Hematopoietic multipotent progenitor cell treated with erythropoietin and hydrocortisone succinate and interleukin-3 and kit ligand, for 8 days (in vitro differentiated cells): ENCODE measurements at places on chromosomes 13 and 19.

DNA sequence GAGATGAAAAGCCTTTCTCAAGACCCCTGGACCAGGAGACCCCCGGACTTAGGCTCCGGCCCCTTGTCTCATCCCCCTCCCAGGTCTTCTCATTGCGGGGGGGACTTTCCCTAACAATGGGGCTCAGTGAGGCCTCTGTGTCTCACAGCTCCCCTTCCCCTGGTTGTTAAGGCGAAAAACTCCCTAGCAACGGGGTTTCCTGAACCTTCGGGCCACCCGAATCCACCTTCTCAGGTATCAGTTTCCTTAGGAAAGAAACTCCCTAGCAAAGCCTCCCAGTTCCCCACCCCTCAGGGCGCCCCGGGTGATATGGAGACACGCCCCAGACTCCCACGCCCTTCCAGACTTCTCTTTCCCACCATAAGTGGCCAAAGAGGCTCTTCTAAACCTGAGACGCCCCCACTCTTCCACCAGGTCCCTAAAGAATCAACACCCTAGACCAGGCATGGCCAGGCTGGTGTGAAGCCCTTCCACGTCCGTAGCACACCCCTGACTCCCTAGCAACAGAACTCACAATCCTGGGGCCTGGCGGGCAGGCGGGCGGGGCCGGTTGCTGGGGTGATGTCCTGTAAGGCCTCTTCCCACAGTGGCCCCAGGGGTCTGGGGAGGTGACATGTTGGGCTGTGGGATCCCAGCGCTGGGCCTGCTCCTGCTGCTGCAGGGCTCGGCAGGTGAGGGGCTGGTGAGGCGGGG lies at the start of gene TMEM190:
Gene TMEM190, plus strand, starts transcription at position 586 of the 693 bp plus-strand sequence. Its CDS starts 28 bp downstream, at position 614.
- DNase-seq = no peak

DNA sequence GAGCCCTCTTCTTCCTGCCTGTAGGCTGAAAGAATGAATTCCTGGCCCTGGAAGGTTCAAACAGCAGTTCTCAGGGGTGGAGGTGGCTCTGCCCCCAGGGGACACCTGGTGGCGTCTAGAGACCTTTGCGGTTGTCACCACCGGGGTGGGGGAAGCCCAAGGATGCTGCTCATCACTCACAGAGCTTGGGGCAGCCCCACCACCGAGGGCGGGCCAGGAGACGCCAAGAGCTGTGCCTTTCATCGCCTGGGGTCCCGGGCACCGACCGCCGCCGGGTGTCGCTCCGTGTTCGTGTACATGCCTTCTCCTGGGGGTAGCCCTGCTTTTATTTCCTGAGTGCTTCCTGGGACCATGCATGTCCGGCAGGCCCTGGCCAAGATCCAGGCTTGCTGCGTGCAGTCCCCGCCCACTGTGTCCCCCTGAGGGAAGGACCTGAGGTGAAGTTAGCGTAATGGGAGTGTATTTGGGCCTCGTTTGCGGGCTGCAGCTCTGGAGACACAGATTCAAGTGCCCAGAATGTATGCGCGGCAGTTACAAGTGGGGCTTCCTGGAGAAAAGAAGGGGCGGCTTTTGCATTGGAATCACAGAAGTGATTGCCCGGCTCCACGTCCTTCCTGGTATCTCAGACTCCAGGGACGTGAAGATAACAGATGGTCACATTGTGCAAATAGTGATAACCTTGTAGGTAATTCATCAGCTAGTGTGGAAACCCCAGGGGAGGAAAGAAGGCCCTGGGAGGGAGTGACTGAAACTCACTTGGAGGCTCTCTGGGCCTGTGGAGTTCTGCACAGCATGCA lies 7.8 kb downstream of the DOT1L start:
- peak; percentile 81 for DNase-seq

GRCh38 chr19:16330806-16331690 lies 6.4 kb downstream of the KLF2 start:
- no peak for DNase-seq

DNA sequence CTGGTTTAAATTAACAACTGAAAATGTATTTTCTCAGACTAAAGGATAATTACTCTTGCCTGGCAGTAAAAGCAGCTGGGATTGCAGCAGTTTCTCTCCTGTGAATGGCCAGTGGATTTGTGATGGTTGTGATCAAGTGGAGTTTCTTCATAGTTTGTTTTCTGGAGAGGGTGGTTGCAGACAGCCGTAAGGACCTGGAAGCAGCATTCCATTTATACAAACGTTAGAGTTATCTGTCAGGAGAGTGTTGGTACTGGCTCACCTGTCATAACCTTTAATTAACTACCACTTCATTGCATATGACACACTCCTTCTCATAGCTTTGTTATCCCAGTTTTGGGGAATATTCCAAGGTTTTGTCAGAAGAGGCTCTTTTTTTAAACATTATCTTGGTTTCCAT lies 258.4 kb upstream of the SLC10A2 start:
- no peak for DNase-seq

GRCh38 chr13:53638040-53638439 lies 609.4 kb downstream of the OLFM4 start:
- no peak for DNase-seq

- no peak for DNase-seq
These were observed 53.0 kb downstream of the EDNRB start for GRCh38 chr13:77865622-77866021.

- no peak for DNase-seq
These were observed 134.4 kb downstream of the DLEU7 start for GRCh38 chr13:50709058-50709457.

DNA sequence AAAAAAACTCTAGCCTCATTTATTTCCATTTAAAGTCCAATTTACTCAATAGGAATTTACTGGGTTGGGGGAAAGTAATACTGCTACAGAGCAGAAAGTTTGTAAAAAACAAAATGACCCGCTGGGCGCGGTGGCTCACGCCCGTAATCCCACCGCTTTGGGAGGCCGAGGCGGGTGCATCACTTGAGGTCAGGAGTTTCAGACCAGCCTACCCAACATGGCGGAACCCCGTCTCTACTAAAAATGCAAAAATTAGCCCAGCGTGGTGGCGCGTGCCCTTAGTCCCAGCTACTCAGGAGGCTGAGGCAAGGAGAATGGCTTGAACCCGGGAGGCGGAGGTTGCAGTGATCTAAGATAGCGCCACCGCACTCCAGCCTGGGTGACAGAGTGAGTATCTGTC lies 745.6 kb downstream of the SLITRK1 start:
- DNase-seq = no peak

GRCh38 chr19:30842926-30843325 lies 470.7 kb downstream of the ZNF536 start:
- no peak for DNase-seq

- no peak for DNase-seq
These were observed 2.5 kb downstream of the IGFL1 start for GRCh38 chr19:46232029-46232428.

DNA sequence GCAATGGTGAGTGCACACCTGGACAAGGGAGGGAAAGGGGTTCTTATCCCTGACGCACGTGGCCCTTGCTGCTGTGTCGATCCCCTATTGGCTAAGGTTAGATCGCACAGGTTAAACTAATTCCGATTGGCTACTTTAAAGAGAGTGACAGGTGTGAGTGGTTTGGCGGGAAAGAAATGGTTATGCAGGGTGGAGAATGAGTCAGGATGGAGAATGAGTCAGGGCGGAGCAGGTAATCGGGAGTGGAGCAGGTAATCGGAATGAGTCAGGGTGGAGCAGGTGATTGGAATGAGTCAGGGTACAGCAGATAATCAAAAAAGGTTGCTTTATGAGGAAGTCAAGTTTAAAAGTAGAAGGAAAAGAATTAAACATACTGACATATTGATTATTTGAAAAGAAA lies 24.4 kb upstream of the SIAH3 start:
- DNase-seq = no peak

GRCh38 chr13:50149214-50149613 lies 134.0 kb downstream of the KCNRG start:
- DNase-seq = no peak

- no peak for DNase-seq
These were observed 986.5 kb downstream of the PCDH17 start for GRCh38 chr13:58617880-58618665.

- peak; percentile 14 for DNase-seq
These were observed at the start of gene KLK7 for GRCh38 chr19:50983625-50984292. Gene KLK7 (minus strand): TSS chr19:50983917. CDS start chr19:50982399, 1,518 bp downstream.

- no peak for DNase-seq
These were observed 190.3 kb downstream of the SLITRK1 start for GRCh38 chr13:83691966-83692365.

GRCh38 chr19:5996102-5996501 lies 18.2 kb upstream of the RANBP3 start:
- no peak for DNase-seq

- DNase-seq = no peak
These were observed 25.5 kb downstream of the ADPRHL1 start for GRCh38 chr13:113427562-113428468.

DNA sequence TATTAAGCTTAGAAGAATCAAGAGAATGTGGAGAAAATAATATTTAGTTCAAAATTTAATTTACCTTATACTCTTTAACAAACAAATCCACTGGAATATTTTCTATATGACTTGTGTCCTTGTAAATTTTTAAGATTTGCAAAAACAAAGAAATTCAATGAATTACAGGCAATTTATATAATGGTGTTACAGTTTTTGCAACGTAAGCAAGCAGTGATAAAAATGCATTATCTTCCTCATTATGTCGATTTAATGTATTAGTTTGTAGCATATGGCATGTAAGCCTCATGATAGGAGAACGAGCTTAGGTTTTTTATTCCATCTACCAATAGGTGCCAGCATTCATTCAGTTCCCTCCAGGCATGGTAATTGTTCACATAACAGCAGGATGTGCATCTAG lies 100.0 kb upstream of the PCDH9 start:
- DNase-seq = no peak

GRCh38 chr13:113500530-113501265 lies 10.2 kb upstream of the DCUN1D2 start:
- DNase-seq = no peak

- DNase-seq = no peak
These were observed 499.9 kb upstream of the SLITRK6 start for GRCh38 chr13:86299128-86299527.

- no peak for DNase-seq
These were observed 343.5 kb downstream of the TEX29 start for GRCh38 chr13:111663953-111664421.

DNA sequence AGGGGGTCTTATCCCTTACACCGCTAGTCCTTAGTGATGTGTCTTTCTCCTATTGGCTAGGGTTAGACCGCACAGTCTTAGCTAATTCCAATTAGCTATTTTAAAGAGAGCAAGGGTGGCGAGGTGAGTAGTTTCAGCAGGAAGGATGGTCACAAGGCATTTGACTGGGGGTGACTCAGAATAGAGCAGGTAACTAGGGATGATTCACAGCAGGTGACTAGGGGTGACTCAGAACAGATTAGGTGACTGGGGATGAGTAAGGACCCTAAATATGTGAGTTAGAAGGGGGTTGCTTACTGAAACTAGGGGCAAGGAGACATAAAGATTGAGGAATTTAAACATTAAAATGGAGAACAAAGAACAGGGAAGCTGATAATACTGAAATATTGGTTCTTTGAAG lies 64.3 kb downstream of the ZNF66 start:
- DNase-seq = no peak

GRCh38 chr13:52147225-52147624 lies 12.2 kb downstream of the NEK3 start:
- DNase-seq = no peak

GRCh38 chr13:90445179-90445578 lies 902.3 kb upstream of the MIR17HG start:
- DNase-seq = no peak

DNA sequence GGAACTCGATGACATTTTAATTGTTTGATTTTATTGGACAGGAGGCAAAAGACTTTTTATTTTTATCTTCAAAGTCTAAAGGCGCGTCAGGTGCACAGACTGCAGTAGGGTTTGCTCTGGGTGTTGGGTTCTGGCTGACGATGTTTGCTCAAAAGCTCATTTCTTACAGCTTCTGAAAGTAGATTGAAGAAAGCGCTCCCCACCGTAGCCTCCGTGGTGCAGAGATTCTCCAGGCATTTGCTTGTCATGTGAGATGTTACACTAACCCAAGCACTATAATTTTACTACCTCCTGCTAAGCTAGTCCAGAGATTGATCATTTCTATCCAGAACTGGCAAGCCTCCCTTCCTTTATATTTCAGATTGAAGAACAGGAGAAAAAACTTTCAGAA lies 14.5 kb upstream of the ATP11A start:
- DNase-seq = no peak

GRCh38 chr13:97749174-97749573 lies 204.3 kb upstream of the IPO5 start:
- no peak for DNase-seq

GRCh38 chr13:76929320-76929719 lies 19.0 kb upstream of the ACOD1 start:
- DNase-seq = no peak

DNA sequence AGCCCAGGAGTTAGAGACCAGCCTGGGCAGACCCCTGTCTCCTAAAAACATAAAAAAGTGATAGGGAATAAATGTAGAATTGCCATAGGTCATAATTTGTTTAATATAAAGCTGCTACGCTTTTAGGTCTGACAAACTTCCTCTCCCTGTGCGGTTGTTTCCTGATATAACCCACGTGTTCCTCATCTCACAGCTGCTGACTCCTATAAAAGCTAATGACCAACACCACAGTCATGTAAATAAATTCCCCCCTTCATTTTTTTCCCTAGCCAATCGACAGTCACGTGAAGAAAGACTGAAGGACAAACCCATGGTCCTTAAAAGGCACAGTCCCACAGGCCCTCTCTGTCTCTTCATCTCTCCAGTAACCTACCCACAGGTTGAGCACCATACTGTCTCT lies 27.5 kb downstream of the ZNF266 start:
- no peak for DNase-seq

GRCh38 chr19:39238209-39238608 lies 6.6 kb downstream of the IFNL3 start:
- DNase-seq = no peak

DNA sequence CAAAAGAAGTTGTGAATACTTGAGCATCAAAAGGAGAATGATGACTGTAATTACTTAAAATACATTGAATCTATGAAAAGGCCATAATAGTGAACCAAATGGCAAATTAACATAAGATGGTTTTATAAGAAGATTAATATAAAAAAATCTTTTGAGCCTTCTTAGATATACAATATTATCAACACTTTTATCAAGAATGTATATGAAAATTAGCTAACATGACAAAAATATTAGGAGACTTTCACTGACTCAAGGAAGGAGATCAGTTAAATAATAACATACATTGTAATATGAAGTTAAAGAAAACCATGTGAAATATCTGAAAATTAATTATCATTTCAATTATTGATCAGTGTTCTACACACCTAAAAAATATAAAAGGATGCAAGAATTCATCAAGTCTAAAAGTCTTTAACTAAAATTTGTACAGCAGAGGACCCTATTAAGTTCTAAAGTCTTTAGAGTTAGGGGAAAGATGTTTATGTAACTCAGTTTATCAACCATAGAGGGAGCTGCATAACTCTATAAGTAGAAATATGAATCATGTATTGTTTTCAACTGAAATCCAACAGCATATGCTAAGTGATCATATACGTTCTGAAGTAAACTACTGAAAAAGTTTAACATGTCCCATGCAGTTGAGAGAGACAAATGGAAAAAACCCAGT lies 756.1 kb upstream of the MIR17HG start:
- DNase-seq = no peak
